Epithelial cell of proximal tubule (primary cell): ENCODE measurements at places on chromosomes 3 and 15.

- no peak for DNase-seq
These were observed 175.4 kb upstream of the LPP start for GRCh38 chr3:187978433-187979011.

DNA sequence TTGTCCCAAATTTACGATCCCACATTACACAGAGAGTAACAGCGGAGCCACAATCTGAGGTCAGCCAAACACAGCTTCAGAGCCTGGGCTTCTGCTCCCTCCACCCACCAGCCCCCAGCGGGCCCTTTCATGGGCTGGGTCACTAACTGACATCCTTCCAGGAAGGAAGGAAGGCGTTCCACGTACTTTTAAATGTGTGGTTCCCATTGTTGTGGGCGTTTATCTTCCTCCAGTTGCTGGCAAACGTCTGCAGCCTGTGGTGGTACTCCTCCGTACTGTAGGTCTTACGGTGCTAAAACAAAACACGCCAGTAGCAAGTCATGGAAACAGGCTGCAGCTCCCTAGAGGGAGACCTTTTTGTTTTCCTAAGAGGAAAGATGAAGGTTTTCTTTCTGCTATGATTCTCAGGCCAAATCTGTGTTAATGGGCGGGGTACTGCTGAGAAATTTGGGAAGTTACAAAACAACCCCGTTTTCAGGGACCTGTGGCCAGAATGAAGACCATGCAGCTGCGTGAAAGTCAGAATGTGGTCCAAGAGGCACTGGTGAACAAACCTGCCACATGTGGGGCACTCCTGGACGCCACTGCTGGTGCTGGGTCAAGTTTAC is 7.6 kb downstream of the CTSH start:
- no peak for DNase-seq

GRCh38 chr15:48777645-48778330 is 33.1 kb downstream of the CEP152 start:
- DNase-seq: no peak

- DNase-seq: no peak
These were observed 106.5 kb downstream of the ECT2 start for GRCh38 chr3:172856795-172857742.

DNA sequence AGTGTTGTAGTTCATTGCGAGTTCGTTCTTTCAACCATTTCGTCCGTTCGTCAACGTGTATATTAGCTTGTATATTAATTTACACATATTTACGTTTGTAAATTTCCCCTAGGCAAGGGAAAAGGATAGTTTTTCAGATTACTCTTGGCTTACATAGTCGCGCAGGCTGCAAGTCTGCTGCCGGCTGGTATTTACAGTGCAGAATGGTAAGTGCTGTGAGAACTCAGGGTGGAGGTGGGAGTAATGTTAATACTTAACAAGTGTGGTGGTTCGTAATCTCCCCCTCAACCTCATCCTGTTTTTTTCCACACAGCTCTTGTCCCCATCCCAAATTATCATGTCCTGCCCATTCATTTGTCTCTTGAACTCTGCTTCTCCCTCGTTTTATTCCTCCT is 766 bp downstream of the FAM98B start:
- no peak for DNase-seq
